ENCODE measurements at places on chromosomes 6 and 20. TPM values are rescaled to one million over a fixed set of nuclear protein-coding genes. Genes with fewer than 3 reads are reported as not detected.

The ENPP4 gene
- total RNA-seq = 10.0 TPM

The CLPSL1 gene
- not detected for total RNA-seq

The DEFB132 gene
- not detected for total RNA-seq

The ADGRB3 gene
- not detected for total RNA-seq

The TNFRSF6B gene
- 2.9 TPM for total RNA-seq

The BCLAF1 gene
- 124 TPM for total RNA-seq

The FAM83C gene
- total RNA-seq = not detected

The PHACTR1 gene
- total RNA-seq = 1.2 TPM

The SOX4 gene
- 81.1 TPM for total RNA-seq

The GPRC6A gene
- not detected for total RNA-seq

The CNBD2 gene
- 2.1 TPM for total RNA-seq

The CFB gene
- total RNA-seq = 26.8 TPM

The HMGCLL1 gene
- 0.36 TPM for total RNA-seq

The DDX43 gene
- 5.0 TPM for total RNA-seq

The GPX5 gene
- not detected for total RNA-seq

The TMEM74B gene
- total RNA-seq = not detected

The PSORS1C1 gene
- total RNA-seq = 2.2 TPM

Measured in osteoblast (primary cell).